ENCODE measurements at places on chromosomes 2 and 18. TPM values are rescaled to one million over a fixed set of nuclear protein-coding genes. Genes with fewer than 3 reads are reported as not detected.

DNA sequence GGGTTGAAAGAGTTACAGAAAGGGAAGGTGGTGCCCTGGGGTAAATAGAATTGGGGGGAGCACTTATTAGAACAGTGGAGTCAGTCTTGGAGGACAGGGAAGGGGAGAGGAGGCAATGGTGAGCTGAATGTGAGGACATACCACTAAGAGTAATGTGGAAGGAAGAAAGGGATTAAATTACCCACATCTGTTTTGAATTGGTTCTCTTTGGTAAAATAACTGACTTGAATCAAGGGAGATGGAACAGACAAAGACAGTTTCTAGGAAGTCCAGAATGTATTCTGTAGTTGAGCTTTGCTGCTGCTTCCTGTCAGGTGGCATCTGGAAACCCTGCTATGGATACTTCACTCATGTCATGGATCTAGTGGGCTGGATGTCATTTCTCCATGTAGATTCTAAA is 6.7 kb downstream of the SETBP1 start:
- no peaks in the 10 kb centered on the region for H3K4me1 ChIP-seq
- no peaks in the 10 kb centered on the region for H3K36me3 ChIP-seq
- H3K4me3 ChIP-seq: no peak overlapping the region

DNA sequence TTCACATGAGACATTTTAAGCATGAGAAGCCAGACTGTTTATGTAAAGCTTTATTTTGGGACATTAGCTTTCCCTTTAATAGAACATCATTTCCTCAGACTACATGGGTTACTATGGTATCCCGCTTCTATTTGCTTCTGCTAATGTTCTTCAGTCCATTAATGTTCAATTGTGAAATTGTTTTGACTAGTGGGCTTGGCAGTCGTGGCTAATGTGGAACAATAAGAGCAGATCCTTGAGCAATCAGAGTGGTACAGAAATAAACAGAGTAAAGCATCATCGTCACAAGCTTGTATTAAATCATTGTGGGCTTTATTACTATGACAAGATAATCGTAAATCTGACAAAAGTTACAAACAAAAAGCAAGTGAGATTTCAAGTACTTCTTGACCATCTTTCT is 60.2 kb downstream of the PDE1A start:
- H3K27ac ChIP-seq: no peak overlapping the region
- H3K36me3 ChIP-seq: no peaks in the 10 kb centered on the region
- no peak for DNase-seq
- H3K4me3 ChIP-seq: no peak overlapping the region
- H3K4me1 ChIP-seq: no peaks in the 10 kb centered on the region

GRCh38 chr2:81853341-81853740 is 1548.8 kb upstream of the LRRTM1 start:
- H3K27ac ChIP-seq: no peak overlapping the region
- DNase-seq: no peak
- no peaks in the 10 kb centered on the region for H3K27me3 ChIP-seq
- H3K4me3 ChIP-seq: no peak overlapping the region
- H3K36me3 ChIP-seq: no peaks in the 10 kb centered on the region
- H3K4me1 ChIP-seq: no peaks in the 10 kb centered on the region

GRCh38 chr2:55419233-55419678 is 400 bp downstream of the CCDC88A start:
- DNase-seq: no peak
- H3K27ac ChIP-seq: peak overlapping the region; percentile 69
- peak overlapping the region; percentile 91 for H3K4me3 ChIP-seq

DNA sequence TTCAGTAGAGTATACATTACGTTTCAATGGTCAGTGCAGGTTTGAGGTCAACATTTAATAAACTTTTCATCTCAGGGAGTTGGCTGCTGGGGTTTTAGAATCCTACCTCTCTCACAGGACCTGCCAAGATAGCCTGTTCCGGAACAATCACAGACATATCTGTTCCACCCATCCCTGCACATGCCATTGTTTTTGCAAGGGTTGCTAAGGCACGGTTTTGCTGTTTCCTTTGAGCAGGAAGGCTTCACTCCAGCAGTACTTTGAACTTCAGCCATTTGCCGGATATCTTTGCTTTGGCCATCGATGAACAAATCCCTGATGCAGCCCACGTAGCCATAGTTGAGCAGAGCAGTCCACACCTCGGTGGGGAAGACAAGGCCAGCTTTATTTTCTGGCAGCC is 493.8 kb downstream of the NRXN1 start:
- no peaks in the 10 kb centered on the region for H3K36me3 ChIP-seq
- H3K4me1 ChIP-seq: no peaks in the 10 kb centered on the region
- no peak overlapping the region for H3K27ac ChIP-seq
- no peaks in the 10 kb centered on the region for H3K27me3 ChIP-seq

DNA sequence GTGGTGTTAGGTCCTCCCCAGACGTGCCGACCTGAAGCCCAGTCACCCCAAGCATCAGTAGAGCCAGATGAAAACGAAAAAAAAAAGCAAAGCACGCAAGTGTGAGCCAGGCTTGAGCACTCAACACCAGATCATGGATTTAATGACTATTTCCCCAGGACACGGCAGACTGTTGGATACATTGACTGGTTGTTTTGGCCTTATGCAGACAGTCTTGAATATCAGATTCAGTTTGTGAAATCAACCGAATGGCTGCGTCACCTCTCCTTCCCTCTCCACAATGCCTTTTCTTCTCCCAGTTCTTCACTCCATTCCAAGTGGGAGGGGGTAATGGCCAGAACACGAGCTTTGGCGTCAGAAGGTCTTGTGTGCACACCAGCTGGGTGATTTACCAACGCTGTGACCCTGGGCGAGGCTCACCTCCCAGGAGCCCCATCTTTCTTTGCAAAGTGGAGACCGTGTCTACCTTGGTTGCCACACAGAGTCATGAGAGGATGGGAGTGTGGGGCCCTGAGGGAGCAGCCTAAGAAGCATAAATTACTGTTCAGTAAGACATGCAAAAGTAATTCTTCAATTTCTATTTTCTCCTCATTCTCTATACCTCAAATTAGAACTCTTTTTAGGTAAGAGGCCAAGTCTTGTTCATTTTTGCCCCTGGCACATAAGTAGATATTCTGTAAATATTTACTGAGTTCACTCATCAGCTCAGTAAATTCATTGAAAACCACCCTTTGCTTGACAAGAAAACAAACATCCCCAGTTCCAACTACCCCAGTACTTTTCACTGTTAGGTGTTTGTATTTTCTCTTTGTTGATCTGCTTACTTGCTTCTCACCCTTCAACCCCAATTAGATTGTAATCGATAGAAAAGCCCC is 181.1 kb upstream of the COPS8 start:
- no peak for DNase-seq
- no peaks in the 10 kb centered on the region for H3K36me3 ChIP-seq
- H3K4me1 ChIP-seq: no peaks in the 10 kb centered on the region
- no peak overlapping the region for H3K4me3 ChIP-seq

- H3K27me3 ChIP-seq: no peaks in the 10 kb centered on the region
- no peaks in the 10 kb centered on the region for H3K36me3 ChIP-seq
Measured at GRCh38 chr18:47512726-47513435, 261.4 kb upstream of the SKOR2 start.

GRCh38 chr2:86295066-86295465 is 42.4 kb downstream of the REEP1 start:
- H3K4me3 ChIP-seq: no peak overlapping the region
- H3K4me1 ChIP-seq: no peaks in the 10 kb centered on the region
- no peak for DNase-seq
- H3K27me3 ChIP-seq: no peaks in the 10 kb centered on the region

DNA sequence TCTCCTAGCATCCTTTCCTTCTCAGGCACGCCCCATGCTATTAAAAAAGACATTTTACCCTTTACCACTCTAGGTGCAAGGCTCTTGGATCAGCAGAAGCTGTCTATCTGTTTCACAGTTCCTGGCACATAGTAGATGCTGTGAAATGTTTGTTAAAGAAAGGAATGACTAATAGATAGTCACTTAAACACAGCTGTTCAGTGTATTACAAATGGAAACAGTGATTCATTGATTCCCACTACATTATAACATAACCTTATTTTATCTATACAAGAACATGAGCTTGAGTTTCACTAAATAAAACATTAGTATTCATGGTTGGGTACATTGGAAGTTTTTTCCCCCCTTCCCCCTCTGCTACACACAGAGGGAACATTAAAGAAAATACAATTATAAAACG is 142.1 kb downstream of the ASXL3 start:
- no peak for DNase-seq
- H3K4me1 ChIP-seq: no peaks in the 10 kb centered on the region
- H3K27ac ChIP-seq: no peak overlapping the region
- no peaks in the 10 kb centered on the region for H3K36me3 ChIP-seq

DNA sequence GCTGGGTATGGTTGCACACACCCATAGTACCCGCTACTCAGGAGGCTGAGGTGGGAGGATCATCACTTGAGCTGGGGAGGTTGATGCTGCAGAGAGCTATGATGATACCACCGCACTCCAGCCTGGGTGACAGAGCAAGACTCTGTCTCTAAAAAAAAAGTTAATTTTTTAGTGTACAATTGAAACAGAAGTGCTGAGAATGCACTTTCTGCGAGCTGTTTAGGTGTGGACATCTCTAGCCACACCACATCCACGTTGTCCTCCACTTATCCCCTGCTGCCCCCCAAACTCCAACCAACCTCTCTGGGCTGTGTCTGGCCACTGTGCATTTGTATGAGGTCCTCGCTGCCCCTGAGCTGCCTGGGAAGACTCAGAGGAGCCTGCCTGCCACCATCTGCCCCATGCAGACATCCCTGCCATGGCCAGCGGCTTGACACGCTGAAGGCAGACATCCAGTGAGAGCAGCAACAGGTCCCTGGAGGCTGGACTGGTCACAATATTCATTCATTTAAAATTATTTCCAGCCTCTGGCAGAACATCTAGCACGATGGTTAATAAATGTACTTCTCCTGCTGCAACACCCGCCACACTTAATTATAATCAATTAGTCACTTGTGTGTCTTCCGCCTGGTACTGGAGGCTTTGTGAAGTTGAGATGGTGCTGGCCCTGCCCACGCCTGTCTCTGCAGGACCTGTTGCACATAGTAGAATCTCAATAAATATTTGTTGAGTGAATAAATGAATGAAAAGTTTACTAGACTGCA is 3.7 kb upstream of the AFF3 start:
- no peaks in the 10 kb centered on the region for H3K36me3 ChIP-seq
- H3K4me1 ChIP-seq: peaks cover 10% of the 10 kb centered on the region
- no peak overlapping the region for H3K4me3 ChIP-seq
- DNase-seq: no peak

SDC1 gene
- total RNA-seq: not detected

ADD2 gene
- total RNA-seq: 9.7 TPM

DCC gene
- total RNA-seq: not detected

NCL gene
- total RNA-seq: 457 TPM

ABCA12 gene
- not detected for total RNA-seq

AGXT gene
- not detected for total RNA-seq

IKZF2 gene
- 7.3 TPM for total RNA-seq

FAM228A gene
- 0.63 TPM for total RNA-seq
